ENCODE measurements at places on chromosomes 7 and 10.

- no peak for DNase-seq
Observed at GRCh38 chr7:30805081-30805691, 34.0 kb downstream of the MINDY4 start.

GRCh38 chr7:158094671-158095226 lies 492.9 kb downstream of the PTPRN2 start:
- DNase-seq = no peak

DNA sequence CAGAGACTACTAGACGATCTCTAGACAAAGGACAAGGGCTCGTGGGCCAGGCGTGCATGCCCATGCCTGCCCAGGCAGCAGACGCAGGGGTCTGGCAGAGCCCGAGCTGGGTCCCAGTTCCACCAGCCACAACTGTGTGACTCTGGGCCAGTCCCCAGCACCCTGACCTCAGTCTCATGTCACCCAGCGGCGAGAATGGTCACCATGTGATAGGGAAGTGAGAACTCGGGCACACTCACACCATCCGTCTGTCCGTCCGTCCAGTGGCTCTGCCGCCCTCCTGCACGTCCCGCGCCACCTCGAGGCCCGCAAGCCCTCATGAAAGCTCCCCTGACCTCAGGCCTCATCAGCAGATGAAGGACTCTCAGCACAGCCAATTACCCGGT lies 280.0 kb downstream of the ELFN1 start:
- DNase-seq = no peak

- no peak for DNase-seq
Observed at GRCh38 chr10:77493239-77493806, 144.3 kb downstream of the KCNMA1 start.

GRCh38 chr10:127735723-127736221 lies 1.2 kb upstream of the FOXI2 start:
- no peak for DNase-seq

GRCh38 chr7:80097756-80098155 lies 36.9 kb upstream of the GNAI1 start:
- DNase-seq = no peak

GRCh38 chr7:155831807-155832524 lies 19.7 kb upstream of the SHH start:
- DNase-seq = no peak

DNA sequence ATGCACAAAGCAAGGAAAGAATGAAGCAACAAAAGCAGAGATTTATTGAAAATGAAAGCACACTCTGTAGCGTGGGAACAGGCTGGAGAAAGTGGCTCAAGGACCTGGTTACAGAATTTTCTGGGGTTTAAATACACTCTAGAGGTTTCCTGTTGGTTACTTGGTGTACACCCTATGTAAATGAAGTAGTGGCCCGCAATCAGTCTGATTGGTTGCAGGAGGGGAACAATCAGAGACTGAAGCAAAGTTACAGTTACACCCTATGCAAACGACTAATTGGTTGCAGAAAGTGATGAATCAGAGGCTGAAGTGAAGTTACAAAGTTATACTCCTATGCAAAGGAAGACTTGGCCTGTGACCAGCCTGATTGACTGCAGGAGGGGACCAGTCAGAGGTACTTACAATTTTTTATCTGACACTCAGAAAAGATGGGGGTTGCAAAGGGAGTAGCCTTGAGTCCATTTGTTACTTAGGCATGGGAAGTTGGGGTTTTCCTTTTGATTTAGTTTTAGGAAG lies 3.6 kb upstream of the MTPN start:
- peak; percentile 29 for DNase-seq

DNA sequence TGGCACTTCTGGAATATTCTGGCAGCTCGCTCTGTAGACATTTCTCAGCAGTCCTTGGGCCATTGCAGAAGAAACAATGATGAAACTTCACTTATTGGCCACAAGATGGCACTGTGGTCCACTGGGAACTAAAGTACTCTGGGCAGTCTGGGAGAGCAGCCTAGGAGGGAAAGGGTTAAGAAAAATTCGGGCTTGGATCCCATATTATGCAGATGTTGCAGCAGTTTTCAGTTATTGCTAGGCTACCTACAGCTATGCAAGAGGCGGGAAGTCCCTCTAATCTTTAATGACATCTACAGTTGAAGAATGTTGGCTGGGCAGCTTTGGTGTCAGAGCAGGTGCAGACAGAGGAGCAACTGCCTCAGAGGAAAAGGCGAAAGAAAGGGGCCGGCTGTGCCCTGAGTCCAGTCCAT lies 201.7 kb upstream of the PRSS58 start:
- DNase-seq = no peak

DNA sequence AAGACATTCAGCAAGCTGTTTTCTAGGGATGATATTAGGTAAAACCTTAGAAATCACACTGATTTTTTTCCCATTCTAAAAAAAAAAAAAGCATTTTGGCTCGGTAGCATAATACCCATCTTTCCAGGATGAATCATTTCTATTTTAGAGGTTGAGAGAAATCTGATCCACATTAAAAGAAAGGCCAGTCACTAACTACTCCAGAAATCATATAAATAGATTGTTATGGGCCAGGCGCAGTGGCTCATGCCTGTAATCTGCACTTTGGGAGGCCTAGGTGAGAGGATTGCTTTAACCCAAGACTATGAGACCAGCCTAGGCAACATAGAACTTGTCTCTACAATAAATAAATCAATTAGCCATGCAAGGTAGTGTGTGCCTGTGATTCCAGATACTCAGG lies 164.3 kb downstream of the BAMBI start:
- DNase-seq = no peak

DNA sequence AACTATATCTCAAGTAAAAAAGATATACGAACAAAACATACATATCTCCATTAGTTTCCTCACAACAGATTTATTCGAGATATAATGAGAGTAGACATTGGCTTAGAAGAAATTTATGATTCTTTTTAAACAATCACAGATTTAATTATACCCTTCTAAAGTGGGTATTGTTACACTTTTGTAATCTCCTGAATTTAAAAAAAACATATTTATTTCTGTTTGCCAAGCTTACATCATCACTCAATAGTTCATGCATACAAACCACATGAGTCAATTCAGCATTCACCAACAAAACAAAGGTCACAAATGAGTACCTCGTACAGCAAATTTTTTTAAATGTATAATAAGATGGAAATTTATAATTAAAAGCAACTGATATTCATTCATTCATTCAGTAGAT lies 17.6 kb downstream of the LRRN3 start:
- no peak for DNase-seq

DNA sequence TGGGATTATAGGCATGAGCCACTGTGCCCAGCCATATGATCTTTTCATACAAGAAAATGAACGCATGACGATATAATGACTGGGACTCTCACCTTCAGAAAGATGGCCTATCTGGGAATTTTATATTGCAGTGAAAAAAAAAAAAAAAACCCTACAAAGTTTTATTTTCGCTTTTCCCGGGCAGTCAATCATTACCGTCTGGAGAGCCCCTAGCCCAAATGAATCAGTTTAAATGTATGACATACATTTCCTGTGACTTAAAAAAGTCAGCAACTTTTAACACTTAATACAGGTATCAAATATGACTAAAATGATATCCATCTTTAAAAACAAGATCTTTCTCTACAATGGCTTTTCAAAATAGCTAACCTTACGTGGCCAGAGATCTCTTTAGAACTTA lies 48.2 kb upstream of the NMT2 start:
- DNase-seq = no peak

Data from activated T-helper 1 cell treated with anti-CD3 and anti-CD28 coated beads, Interleukin-2, amount 50 U/mL, for 16 hours (primary cell).